Activated CD4-positive, alpha-beta T cell treated with anti-CD3 and anti-CD28 coated beads, Interleukin-2, amount 50 U/mL, for 24 hours (primary cell): ENCODE measurements at places on chromosomes 1 and 21.

GRCh38 chr1:66575739-66576138 lies 41.8 kb downstream of the SGIP1 start:
- DNase-seq, result no peak

- DNase-seq, result no peak
Observed at GRCh38 chr1:9228609-9229008, 6.0 kb upstream of the H6PD start.

GRCh38 chr1:210857705-210858104 lies 276.2 kb downstream of the KCNH1 start:
- DNase-seq, result no peak

DNA sequence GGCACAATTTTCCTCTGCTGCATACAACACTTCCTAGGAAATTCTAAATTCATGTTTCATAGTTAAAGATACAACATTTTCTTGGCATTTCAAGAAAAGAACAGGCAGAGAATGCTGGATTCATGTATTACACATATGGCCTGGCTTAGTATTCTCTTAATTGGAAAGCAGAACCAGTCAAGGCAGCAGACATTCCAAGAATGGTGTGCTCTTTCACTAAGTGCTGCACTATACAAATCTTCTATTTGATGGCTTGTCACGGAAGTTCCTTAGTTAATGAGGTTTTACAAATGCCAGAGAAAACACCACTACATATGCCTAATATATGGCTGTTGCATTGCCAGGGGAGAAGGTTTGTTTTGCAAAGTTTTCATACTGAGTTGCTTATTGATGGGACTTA lies 80.8 kb upstream of the DYNLT5 start:
- no peak for DNase-seq

DNA sequence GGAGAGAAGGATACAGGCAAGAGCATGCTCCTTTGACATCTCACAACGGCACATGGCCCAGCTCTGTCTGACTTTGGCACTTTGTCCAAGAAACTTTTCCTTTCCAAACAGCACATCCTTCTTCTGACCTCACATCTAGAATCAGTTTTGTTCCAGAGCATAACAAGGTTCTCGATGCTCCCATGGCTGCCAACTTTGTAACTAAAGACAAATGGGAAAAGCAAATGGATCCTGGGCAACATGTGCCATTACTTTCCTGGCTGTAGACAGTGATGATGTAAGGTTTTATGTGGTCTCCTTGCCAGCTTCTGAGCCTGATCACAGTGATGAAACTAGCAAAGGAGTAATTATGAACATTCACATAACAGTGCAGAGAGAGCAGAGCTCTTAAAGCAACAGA lies 171.8 kb upstream of the C1orf87 start:
- DNase-seq, result no peak

GRCh38 chr1:230509281-230509977 lies 83.3 kb upstream of the PGBD5 start:
- DNase-seq, result no peak

DNA sequence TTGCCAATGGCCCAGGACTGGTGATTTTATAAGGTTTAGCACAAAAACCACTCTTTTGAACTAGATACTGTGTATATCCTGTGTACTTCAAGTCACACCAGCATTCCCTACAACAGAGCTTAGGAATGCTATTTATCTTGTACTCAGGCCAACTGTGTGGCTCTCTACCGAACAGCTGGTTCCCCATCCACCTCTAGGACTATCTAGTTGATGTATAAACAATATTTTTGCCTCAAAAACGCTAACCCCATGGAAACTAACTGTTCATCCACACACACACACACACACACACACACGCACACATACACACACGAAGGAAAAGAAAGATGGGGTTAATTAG lies 28.7 kb upstream of the SLC45A3 start:
- DNase-seq, result no peak

DNA sequence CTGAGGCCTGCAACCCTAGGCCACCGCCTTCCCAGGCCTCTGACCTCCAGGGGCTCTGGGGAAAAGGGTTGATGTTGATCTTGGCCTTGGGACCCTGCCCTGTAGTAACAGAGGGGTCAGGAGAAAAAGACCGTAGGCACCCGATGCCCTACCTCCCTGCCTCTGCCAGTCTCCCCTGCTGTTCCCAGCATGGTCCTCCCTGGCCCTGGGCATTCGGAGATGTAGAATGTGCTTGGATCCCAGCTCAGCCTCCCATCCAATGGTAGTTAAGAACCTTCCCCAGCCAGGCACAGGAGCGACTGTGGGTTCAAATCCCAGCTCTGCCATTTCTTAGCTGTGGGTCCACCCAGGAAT lies 72.0 kb upstream of the TARDBP start:
- DNase-seq, result no peak

- no peak for DNase-seq
Observed at GRCh38 chr1:60388092-60388987, 314.8 kb upstream of the C1orf87 start.

- no peak for DNase-seq
Observed at GRCh38 chr1:200856716-200857357, 15.9 kb upstream of the GPR25 start.

DNA sequence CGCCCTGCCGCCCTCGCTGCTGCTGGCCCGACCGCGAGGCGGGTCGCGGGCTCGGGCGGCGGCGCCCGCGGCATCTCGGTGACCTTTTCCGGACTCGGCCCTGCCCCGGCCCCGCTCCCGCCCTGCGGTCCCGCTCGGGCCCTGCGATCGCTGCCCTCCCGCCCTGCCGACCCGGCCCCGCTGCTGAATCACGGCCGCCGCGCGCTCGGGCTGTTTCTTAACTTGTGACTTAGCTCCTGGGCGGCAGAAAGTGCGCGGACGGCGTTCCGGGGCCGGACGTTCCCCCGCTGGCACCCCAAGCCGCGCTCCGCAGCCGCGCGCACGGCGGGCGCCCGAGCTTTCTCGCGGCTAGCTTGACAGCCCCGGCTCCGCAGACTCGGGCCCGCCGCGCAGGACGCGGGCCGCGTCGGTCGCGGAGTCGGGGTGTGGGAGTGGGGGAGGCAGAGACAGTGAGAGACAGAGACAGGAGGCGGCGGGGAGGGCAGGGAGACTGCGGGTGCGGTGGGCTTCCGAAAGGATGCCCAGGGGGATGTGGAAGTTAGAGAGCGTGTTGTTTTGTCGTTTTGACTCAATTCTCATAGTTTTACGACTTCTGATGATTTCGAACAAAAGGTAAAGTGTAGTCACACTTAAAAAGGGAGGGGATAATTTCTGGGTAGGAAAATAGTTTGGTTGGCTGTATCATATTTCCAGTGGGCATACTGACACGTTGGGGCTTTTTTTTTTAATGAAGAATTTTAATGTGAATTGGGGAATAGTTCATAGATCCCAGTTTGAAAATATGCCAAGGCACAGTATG lies 49.8 kb downstream of the PRDM2 start:
- peak; percentile 28 for DNase-seq

DNA sequence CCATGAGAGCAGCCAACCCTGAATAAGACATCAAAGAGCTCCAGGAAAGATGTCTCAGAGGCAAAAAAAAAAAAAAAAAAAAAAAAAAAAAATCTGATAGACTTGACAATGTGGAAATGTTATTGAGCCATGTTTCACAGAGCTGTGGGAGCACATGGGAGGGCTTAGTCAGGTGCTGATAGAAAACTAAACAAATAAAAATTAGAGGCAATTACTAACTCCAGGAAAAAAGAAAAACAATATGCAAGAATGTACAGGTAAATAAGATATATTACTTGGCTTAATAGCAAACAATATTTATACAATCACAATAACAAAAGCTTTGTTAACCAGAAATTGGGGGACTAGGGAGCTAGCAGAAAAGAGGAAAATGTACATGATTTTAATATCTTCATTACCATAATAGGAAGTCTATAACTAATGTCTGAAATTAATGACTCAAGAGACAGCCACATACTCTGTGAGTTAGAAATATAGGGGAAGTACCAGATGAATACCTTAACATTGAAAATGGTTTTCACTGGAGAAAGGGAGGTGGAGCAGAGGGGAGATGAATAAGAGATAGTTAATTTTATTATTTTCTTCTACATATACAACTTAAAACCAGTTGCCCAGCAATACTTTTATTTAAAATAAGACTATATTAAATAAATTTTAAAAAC lies 16.9 kb upstream of the RGS16 start:
- DNase-seq, result no peak

GRCh38 chr1:228298471-228298870 lies 90.6 kb downstream of the OBSCN start:
- DNase-seq, result no peak

GRCh38 chr1:86542631-86543030 lies 4.2 kb upstream of the CLCA4 start:
- no peak for DNase-seq

DNA sequence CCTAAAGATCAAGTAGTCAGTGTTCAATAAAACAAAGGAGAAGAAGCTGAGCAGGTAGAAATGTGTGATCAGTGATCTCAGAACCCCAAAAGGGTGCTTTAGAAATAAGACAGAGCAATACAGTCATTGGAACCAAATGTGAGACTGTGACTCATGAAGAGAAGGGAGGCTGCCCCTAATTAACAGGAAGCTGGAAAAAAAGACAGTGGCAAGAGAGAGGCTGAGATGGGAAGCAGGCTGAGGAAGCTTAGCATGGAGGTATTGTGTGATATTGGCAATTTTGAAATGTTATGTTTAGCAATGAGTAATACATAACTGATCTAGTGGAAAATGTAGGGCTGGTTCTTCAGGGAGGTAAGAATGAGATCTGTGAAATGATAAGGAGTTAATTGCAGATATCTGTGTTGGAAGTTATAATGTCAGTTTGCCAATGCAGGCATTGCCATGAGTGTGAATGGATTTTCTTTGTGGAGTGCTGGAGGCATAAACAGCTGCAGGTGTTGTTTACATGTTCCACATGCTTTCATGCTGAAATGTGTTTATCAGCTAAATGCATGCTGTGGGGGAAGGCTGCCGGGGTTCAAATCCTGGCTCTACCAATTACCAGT lies 90.6 kb upstream of the CACNA1E start:
- DNase-seq, result no peak

DNA sequence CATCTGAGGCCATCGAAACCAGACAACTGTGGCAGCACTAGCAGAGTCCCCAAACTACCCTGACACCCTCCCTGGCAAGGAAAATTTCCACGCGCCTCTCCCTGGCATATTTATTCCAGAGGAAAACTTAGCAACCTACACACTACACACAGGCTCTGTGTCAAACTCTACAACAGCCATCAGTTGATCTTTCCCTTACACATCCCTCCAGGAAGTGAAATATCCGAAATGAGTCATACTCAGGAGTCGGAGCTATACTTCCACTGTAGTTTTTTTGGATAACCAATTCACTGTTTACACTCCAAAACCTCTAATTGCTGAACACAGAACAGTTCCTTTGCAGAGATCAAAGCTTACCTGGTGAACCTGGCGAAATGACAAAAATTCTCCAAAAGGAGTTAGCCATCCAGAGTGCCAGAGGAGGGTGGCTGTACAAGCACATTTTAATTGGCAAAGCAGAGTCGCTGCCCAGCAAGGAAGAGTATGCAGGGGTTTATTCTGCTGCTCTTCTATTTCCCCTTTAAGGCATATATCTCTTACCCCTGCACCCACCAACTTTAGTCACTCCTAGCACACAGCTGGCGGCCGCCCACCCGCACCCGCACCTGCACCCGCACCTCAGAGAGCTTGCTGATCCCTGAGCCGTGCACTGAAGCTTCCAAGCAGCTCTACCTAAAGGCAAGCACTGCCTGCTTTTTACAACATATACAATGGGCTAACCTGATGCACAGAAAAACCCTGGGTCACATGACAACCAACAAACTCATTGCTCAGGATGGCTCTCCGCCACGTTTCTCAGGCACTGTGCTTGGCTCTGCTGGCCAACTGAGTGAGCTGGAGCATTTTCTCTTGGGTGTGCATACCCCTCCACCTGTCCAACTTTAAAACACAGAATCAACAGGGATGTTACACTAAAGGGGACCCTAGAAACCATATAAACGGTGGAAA lies 54.9 kb downstream of the CAPZB start:
- DNase-seq, result no peak

DNA sequence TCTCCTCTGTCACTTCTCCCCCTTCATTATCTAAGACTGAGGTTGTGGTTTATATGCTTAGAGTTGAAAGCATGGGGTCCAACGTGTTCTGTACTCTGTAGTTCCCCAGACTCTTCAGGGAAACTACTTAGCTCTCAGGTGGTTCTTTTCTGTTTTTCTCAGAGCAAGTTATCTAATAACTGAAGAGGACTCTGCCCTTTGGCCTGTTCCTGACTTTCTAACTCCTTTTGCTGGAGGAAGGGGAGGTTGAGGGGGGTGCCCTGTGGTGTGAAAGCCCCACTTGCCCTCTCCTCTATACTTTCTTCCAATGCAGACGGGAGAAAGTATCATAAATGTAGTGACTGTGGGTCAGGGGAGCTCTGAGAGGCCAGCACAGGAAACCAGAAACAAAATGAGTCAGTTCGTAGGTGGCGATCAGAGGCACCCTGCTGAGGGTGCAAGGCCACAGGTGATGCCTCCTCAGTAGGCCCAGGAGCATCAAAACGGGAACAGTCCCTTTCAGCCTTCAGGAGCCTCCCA lies 5.0 kb downstream of the SLC25A44 start:
- DNase-seq, result no peak

DNA sequence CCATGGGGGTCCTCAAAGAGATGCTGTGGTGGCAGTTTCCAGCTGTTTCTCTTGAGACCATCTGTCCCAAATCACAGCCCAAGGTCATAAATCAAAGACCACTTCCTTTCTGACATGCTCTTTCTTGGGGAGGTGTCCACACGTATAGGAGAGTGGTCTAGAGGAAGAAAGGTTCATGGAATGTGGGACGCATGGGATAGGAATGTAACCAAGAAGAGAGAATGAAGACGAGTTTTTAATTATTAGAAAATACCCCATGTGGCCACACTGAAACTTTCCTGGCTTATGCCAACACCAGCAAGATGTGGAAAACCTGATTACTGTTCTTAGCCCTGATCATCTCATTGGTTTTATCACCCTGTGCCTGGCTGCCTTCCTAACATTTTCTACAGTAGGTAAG lies 124.2 kb upstream of the IFFO2 start:
- no peak for DNase-seq

DNA sequence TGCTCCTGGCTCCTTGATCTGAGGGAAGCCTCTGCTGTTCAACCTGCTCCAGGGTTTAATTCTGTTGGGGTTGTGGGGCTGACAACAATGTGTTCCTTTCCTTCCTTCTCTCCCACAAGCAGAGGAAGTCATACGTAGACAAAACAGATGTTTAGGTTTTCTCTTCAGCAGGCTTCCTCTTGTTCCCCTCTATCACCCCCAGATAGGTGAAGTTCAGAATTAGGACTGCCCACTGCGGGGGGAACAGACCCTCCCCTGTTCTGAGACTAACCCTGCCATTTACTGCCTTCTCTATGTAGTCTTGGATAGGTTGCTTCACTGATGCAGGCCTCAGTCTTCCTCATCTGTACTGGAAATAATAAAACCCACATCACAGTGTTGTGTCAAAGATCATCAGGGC lies 30.0 kb upstream of the NRDC start:
- DNase-seq, result no peak
